ENCODE measurements at places on chromosomes 4 and X.

- DNase-seq, result no peak
Measured at GRCh38 chr4:44725166-44725565, 1.2 kb downstream of the GNPDA2 start.

DNA sequence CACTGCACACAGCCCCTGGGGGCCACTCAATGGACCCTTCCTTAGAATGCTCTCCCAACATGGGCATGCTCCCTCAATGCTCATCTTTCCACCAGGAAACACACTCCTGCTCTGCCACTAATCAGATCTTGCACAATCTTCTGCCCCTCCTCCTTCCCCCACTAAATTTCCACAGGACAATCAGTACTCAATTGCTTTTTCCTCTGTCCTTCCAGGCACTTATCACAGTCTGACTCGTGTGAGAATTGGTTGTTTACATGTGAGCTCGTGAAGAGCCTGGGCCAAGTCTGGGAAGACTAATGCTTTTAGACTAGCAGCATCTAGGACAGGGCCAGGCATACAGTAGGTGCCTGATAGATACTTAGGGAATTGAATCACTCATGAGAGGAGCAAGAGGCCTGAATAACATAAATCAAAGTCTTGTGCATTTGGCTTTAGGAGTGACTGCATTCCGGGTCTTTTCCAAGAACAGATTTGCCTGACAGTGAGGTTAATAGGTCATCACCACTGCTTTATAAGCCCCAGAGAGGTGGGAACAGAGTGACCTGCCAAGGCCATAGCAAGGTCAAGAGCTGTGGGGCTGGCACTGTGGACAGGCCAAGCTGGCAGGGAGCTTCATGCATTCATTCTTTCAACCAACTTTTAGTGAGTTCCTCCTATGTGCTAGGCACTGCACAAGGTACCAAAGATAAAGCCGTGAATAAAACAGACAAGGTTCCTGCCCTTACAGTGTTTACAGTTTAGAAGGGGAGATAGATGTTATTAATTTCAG lies 55.0 kb downstream of the PRPS1 start:
- no peak for DNase-seq

GRCh38 chr4:172982151-172982590 lies 186.4 kb upstream of the GALNT7 start:
- DNase-seq, result no peak

DNA sequence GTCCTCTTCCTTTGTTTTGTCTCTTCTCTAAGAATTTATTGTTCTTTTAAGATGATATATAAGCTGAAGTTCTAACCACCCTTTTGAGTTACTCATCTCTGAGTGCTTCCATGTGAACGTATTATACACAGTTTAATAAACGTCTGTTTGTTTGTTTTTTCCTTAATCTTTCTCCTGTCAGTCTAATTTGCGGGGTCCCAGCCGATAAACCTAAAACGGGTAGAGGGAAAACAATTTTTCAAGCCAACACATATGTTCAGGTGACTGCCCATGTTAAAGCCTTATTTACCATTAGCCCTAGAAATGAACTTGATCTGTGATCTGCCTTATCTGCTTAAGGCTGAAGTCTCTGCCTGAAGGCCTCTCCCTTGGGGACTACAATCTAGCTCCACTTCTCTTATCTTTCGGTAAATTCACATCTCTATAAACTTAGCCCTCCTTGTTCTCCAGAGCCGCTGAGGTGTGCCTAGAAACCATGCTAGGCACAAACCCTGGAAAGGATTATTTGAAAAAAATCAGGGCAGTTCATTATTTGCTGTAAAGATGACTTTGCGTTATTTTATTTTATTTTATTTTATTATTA lies 158.8 kb downstream of the CAMK2D start:
- no peak for DNase-seq

DNA sequence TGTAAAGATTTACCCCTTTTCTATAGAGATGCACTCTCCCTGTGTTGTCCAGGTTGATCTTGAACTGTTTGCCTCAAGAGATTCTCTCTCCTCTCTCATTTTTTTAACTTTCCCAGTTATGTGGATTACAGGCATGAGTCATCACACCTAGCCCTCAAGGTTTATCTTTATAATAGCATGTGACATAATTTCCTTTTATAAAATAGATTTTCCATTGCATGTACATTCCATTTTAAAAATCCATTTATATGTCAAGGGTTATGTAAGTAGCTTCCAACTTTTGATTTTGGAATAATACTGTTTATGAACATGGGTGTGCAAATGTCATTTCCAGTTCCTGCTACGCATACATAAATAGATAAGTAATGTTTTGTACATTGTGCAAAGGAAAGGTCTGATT lies 20.6 kb downstream of the ZNF721 start:
- no peak for DNase-seq

GRCh38 chrX:74372272-74372671 lies 49.0 kb upstream of the SLC16A2 start:
- DNase-seq, result no peak

Measured in stimulated activated CD4-positive, alpha-beta T cell treated with anti-CD3 and anti-CD28 coated beads, Interleukin-4, amount 100 ng/mL, for 48 hours (primary cell).